A549 treated with dexamethasone at 1 μM for 4 hours (cell line): ENCODE measurements at places on chromosomes 4 and X. TPM values are rescaled to one million over a fixed set of nuclear protein-coding genes. Genes with fewer than 3 reads are reported as not detected.

The GPR143 gene
- total RNA-seq = 0.23 to 0.42 TPM (median 0.27 TPM) in 5 replicates

The FRMPD3 gene
- 0.09 to 0.16 TPM (median 0.12 TPM) in 5 replicates for total RNA-seq

The SSX4 gene
- not detected in 5 replicates for total RNA-seq

The TMEM129 gene
- 16.0 to 25.7 TPM (median 21.9 TPM) in 5 replicates for total RNA-seq

The SLC30A9 gene
- total RNA-seq = 26.4 to 34.5 TPM (median 32.4 TPM) in 5 replicates

The RHOH gene
- total RNA-seq = 0.08 to 0.20 TPM (median 0.16 TPM) in 5 replicates

The KLKB1 gene
- 0.05 TPM in 1 of 5 replicates, not detected in the others for total RNA-seq

The ADAM29 gene
- not detected in 5 replicates for total RNA-seq

The TMPRSS11B gene
- total RNA-seq = not detected in 5 replicates

The SRPX gene
- 8.1 to 9.8 TPM (median 8.7 TPM) in 5 replicates for total RNA-seq

The ZCCHC18 gene
- 0.02 to 0.30 TPM (median 0.18 TPM) in 4 of 5 replicates, not detected in the other for total RNA-seq

The EVC gene
- 6.6 to 12.7 TPM (median 11.4 TPM) in 5 replicates for total RNA-seq

The TXK gene
- 0.08 to 0.26 TPM (median 0.14 TPM) in 5 replicates for total RNA-seq

The CENPI gene
- total RNA-seq = 10.2 to 15.8 TPM (median 14.4 TPM) in 5 replicates

The P2RY4 gene
- total RNA-seq = not detected in 5 replicates

The IBSP gene
- not detected in 5 replicates for total RNA-seq

The NONO gene
- total RNA-seq = 299 to 478 TPM (median 464 TPM) in 5 replicates

The ADH1A gene
- not detected in 5 replicates for total RNA-seq

The LIMCH1 gene
- total RNA-seq = 43.2 to 62.2 TPM (median 55.2 TPM) in 5 replicates

The TMEM271 gene
- not detected in 5 replicates for total RNA-seq

The CT45A2 gene
- total RNA-seq = not detected in 5 replicates

The SULT1B1 gene
- 0.02 to 0.07 TPM (median 0.03 TPM) in 4 of 5 replicates, not detected in the other for total RNA-seq

The MAGEB17 gene
- total RNA-seq = not detected in 5 replicates

The ART3 gene
- not detected in 5 replicates for total RNA-seq

The PDK3 gene
- total RNA-seq = 4.3 to 4.9 TPM (median 4.8 TPM) in 5 replicates

The IDH3G gene
- 51.1 to 66.0 TPM (median 64.4 TPM) in 5 replicates for total RNA-seq

The IRS4 gene
- total RNA-seq = 0.01 to 0.02 TPM in 2 of 5 replicates, not detected in the others

The ABRAXAS1 gene
- 5.4 to 7.3 TPM (median 6.9 TPM) in 5 replicates for total RNA-seq

The TRIM60 gene
- total RNA-seq = not detected in 5 replicates

The TIGD4 gene
- 0.09 to 0.21 TPM (median 0.16 TPM) in 5 replicates for total RNA-seq

The CFAP47 gene
- 0.01 to 0.02 TPM in 2 of 5 replicates, not detected in the others for total RNA-seq

The FOXR2 gene
- total RNA-seq = not detected in 5 replicates

The ATP8A1 gene
- total RNA-seq = 0.02 to 0.15 TPM (median 0.04 TPM) in 5 replicates

The ARL9 gene
- 0.07 TPM in 2 of 5 replicates, not detected in the others for total RNA-seq

The THAP6 gene
- 4.8 to 5.9 TPM (median 5.1 TPM) in 5 replicates for total RNA-seq

The BEX5 gene
- total RNA-seq = not detected in 5 replicates

The NAP1L3 gene
- total RNA-seq = 0.36 to 0.65 TPM (median 0.38 TPM) in 5 replicates

The NAT8L gene
- total RNA-seq = 8.3 to 14.4 TPM (median 13.0 TPM) in 5 replicates

The GABRB1 gene
- not detected in 5 replicates for total RNA-seq

The NOCT gene
- total RNA-seq = 7.4 to 8.5 TPM (median 8.3 TPM) in 5 replicates

The ZAR1 gene
- total RNA-seq = 0.06 TPM in 1 of 5 replicates, not detected in the others

The EDA2R gene
- total RNA-seq = 9.5 to 13.6 TPM (median 12.7 TPM) in 5 replicates

The SSX1 gene
- not detected in 5 replicates for total RNA-seq
